ENCODE measurements at places on chromosomes 6 and 20.
A peak's percentile ranks its signal among the peaks of the same experiment; 100 is the strongest.

GRCh38 chr6:68108233-68108835 is 526.7 kb upstream of the ADGRB3 start:
- DNase-seq, result no peak

- no peak for DNase-seq
Observed at GRCh38 chr20:49785852-49786175, 26.8 kb upstream of the SLC9A8 start.

DNA sequence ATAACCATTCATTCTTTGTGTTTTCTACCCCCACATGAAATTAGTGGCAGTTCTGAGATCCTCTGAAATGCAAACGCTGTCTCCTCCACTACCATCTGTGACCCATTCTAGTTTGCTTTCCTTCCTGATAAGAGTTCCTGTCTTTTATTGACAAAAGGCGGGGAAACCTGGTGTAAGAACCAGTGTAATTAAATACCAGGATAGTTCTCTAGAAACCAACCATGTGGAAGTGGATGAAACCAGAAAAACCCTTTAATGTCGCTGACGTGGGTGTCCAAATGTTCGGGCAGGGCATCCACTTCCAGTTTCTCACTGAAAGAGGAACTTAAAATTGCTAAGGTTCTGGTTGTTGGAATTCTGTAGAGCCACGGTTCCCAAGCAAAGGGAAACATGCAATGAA is 79.1 kb downstream of the TNFRSF21 start:
- no peak for DNase-seq

GRCh38 chr20:63682384-63683139 is 13.9 kb upstream of the TNFRSF6B start:
- no peak for DNase-seq

DNA sequence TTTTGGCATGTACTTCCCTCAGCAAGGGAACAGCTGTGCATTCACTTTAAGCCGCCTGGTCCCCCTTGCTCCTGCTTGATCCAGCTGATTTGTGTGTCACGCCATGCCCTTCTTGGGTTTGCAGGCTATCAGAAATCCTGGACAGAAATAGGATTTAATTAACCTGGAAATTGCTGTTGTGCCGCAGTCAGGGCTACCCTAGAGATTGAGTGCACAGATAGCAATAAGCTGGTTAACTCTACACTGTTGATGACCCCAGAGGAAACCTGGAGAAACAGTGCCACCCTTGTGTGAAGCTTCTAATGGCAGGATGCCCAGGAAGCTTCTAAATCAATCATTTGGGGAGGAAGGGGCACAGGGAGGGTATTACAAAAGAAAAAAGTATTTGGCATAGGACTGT is 199.0 kb downstream of the JARID2 start:
- no peak for DNase-seq

DNA sequence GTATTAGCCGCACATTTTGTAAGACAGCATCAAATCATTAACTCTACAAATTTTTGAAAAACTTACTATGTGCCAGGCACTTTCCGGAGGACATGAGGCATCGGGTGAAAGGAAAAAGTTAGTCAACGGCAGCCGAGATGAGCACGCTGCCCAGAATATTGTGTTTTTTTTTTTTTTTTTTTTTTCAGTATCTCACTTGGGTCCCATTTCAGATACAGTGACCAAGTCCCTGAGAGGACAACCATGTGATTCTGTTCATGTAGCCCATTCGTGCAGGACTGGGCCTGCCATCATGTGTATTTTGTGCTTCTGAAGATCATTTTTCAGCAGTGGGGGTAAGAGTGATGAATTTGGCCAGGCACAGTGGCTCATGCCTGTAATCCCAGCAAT is 1.3 kb downstream of the SLA2 start:
- DNase-seq, result peak; percentile 34

Data from stimulated activated CD4-positive, alpha-beta T cell treated with anti-CD3 and anti-CD28 coated beads, Interleukin-4, amount 100 ng/mL, for 1 hour (primary cell).